AG08396 (cell line): ENCODE measurements at places on chromosomes 4 and X.
A peak's percentile ranks its signal among the peaks of the same experiment; 100 is the strongest.

- DNase-seq: no peak
Observed at GRCh38 chrX:34119122-34119521, 13.0 kb downstream of the FAM47A start.

- peak; percentile 77 for DNase-seq
Observed at GRCh38 chr4:1511441-1512041, 105.3 kb upstream of the NKX1-1 start.

GRCh38 chr4:54574500-54574899 is 83.3 kb upstream of the KIT start:
- DNase-seq: no peak

GRCh38 chrX:13506574-13506973 is 62.8 kb upstream of the EGFL6 start:
- peak; percentile 48 for DNase-seq

DNA sequence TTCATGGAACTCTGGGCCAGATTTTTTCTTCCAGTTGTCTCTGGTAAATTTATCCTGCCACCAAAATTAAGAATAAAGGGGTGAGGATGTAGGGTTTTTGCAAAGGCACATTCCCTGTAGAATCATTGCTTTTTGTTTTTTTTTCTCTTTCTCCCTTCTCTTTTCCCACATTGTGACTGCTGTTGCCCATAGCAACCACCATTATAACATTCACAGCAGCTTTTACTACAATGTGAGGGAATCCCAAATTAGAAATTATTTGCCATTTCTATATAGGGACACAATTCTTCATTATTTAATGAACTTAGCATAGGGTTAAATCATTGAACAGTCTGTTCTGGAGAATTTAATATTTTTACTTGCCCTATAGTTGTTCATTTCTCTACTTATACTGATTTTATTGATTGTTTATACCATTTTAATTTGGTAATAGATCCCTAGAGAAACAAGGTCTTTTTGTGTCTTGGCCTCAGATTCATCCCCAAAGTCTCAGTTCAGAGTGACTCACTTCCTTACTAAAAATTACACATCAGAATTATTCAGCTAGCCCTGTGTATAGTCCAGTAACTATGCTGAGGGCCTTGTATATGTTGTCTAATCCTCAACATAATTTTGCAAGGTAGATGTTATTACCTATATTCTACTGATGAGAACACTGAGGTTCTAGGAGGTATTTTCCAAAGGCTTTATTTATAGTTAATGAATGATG is 80.8 kb upstream of the ANK2 start:
- DNase-seq: peak; percentile 27

GRCh38 chr4:111871802-111872201 is 273.5 kb upstream of the FAM241A start:
- DNase-seq: no peak

DNA sequence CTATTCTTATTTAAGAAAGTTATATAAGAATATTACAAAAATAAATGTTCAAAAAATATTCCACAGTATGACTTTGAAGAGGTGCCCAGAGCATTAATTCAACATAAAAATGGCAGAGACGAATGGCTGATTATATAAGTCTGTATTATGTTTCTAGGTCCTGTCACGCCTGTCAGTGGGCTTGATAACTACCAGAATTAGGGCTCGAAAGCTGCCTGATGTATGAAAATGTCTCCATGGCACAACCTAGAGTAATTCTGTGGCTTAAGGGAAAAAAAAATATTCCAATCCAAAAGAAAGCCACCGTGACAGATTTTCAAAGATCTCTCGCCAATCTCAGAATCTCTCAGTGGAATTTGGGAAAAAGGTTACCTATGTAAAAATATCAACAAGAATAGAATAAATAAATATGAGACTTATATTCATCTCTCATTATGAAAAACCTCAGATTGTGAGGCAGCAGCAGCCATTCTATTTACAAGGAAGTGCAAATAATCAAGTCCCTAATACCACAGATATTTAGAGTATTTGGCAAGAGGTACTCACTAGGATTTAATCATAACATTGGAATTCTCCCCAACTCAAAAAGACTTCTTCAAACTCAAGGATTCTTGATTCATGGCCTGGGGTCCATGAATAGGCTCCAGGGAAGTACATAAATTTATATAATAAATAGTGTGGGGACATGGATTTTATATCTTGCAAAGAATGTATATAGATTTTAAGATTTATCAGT is 489.1 kb upstream of the INTU start:
- DNase-seq: peak; percentile 17

DNA sequence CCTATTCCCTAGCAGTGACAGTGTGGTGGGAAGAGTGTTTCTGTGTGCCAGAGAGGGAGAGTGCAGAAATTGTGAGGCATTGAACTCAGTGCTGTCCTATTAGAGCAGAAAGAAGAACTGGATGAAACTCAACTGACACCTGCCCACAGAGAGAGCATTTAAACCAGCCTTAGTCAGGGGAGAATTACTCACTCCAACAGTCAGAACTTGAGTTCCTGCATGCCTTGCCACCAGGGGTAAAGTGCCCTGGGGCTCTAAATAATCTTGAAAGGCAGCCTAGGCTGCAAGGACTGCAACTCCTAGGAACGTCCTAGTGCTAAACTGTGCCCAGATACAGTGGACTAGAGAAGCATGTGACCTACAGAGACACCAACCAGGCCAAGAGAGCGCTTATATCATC is 12.8 kb downstream of the CYSLTR1 start:
- DNase-seq: no peak

- no peak for DNase-seq
Observed at GRCh38 chr4:138003248-138003647, 238.9 kb downstream of the SLC7A11 start.

DNA sequence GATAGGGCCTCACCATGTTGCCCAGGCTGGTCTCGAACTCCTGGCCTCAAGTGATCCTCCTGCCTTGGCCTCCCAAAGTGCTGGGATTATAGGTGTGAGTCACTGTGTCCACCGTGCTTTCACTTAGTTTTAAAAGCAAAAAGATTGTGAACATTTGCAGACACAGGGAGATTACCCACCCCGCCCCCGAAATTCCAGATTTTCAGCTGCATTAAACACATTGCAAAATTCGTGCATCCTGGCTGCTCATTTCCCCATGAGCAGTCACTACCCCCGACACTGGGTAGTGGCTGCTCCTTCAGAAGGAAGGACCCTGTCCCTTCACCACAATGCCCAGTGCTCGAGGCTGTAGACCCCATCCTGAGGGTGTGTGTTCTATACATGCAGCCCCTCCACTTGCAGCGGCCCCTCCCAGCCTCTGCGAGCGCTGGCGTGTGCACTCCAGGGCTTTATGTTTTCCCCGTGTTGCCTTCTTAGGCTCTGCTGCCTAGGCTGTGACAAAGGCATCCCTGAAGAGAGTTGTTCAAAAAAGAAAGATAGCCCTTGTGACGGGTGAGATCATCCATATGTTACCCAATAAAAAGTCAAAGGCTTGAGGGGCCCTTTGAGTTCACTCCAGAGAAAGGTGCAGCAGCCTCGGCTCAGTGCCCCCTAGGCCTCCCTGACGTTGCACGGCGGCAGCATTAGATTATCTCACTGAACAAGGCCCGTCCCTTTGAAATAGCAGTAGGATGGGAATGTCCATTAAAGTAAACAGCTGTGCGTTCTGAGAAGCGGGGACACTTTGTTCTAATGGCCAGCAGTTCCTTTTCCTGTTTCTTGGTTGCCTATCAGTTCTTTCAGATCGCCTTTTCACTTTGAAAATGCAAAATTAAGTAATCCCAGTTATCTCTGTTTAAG is 71.6 kb downstream of the SHROOM2 start:
- DNase-seq: no peak

DNA sequence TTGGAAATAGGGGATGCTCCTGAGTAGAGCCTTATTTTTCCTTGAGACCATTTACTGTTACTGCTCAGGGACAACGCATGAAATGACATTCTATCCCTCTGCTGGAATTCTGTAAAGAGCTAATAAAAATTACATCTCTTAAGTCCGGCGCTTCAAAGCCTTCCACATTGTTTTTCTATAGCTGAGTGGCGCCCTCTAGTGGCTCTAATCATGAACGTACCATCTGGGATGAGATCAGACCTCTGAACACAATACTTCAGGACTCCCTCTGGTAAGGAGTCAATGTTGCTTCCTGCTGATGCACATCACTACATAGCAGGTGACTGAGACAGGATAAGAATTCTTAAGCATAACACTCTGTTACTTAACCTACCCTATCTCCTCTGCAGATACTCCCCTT is 6.0 kb downstream of the HMGN5 start:
- peak; percentile 18 for DNase-seq

GRCh38 chrX:7254144-7254543 is 106.2 kb upstream of the PUDP start:
- DNase-seq: no peak

- no peak for DNase-seq
Observed at GRCh38 chrX:107102980-107103379, 15.6 kb downstream of the RBM41 start.

DNA sequence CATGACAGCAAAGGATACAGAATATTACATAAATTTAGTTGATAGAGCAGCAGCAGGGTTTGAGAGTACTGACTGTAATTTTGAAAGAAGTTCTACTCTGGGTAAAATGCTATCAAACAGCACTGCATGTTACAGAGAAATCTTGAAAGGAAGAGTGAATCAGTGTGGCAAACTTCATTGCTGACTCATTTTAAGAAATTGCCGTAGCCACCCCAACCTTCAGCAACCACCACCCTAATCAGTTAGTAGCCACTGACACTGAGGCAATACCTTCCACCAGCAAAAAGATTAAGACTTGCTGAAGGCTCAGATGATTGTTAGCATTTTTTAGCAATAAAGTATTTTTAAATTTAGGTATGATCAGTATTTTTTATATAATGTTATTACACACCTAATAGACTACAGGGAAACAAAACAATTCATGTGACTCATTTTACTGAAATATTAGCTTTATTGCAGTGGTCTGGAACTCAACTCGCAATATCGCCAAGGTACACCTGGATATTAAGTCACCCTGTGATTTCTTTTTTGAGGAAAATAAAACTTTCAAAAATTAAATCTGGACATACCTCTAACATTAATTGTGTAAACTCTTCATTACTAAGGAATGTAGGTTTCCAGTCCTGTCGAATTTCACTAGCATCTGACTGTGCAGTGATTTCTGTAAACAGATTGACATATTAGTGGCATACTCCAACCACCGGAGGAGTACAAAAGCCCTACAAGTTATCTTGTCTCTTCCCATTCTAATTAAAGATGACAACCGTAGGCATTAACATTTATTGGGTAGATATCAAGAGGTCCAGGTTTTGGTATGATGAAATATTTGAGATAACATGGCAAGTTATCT is 71.1 kb downstream of the CLOCK start:
- DNase-seq: no peak

GRCh38 chrX:137058339-137059127 is 24.7 kb upstream of the GPR101 start:
- DNase-seq: no peak

DNA sequence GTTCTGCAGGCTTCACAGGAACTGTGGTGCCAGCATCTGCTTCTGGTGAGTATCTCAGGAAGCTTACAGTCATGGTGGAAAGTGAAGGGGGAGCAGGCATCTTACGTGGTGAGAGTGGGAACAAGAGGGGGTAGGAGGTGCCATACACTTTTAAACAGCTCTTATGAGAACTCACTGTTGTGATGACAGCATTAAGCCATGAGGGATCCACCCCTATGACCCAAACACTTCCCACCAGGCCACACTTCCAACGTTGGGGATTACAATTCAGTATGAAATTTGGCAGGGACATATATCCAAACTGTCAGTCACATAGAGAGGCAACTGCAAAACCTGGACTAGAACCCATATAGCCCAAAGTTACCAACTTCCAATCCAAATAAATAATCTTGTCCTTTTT is 43.1 kb upstream of the ZCCHC12 start:
- no peak for DNase-seq

DNA sequence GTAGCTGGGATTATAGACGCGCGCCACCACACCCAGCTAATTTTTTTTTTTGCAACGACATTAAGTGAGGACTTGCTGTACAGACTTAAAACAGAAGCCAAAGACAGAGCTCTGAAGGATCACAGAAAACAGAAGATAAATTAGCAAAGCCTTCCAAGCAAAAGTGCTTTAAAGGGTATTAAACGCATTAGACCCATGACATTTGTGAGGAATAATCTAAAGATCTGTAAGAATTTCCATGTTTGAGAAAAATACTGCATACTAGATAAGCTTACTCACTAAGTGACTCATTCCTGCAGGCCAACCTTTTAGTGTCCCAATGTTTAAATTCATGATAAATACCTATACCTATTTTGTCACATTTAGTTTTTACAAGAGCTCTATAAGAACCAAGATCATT is 27.4 kb downstream of the SMARCA1 start:
- no peak for DNase-seq

- no peak for DNase-seq
Observed at GRCh38 chr4:26228883-26229282, 91.9 kb upstream of the RBPJ start.

GRCh38 chrX:38313190-38313589 is 14.1 kb downstream of the RPGR start:
- no peak for DNase-seq

DNA sequence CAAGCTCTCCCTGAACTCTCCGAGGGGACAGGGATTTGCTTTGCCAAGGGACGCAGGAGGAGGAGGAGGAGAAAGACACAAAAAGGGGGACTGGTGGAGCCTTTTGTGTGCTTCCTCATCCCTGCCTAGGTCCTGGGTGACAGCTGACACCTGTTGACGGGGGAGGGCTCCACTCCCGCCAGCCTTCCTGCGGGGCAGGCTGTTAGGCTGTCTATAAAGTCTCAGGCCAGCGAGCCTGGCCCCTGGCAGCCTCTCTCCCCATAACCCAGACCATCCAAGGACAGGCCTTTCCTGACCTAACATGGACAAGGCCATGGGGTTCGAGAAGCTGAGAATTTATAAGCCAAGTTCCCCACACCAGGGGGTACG is 832 bp upstream of the EVC2 start:
- DNase-seq: no peak

- no peak for DNase-seq
Observed at GRCh38 chrX:4925911-4926310, 1212.5 kb upstream of the PRKX start.

GRCh38 chr4:130356873-130357272 is 1260.9 kb downstream of the C4orf33 start:
- no peak for DNase-seq

DNA sequence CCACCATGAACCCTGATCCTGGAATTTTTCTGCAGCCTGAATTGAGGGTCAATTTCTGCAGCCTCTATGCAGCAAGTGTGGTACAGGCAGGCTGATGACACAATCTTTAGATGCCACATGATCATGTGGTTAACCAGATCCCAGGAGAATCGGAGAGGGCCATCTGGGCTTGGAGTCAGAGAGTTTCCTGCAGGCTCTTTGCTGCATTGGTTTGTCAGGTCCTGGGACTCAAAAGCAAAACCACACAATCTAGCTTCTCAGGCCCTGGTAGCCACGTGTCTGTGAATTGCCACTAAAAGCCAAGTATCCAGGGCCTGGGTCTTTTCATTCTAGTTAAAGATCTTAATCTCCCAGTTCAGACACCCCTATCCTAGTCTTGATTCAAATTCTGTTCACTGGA is 464.5 kb downstream of the BCOR start:
- no peak for DNase-seq

- DNase-seq: no peak
Observed at GRCh38 chr4:127917151-127917550, 36.5 kb downstream of the PLK4 start.
